ENCODE measurements at places on chromosomes 7 and 10.

DNA sequence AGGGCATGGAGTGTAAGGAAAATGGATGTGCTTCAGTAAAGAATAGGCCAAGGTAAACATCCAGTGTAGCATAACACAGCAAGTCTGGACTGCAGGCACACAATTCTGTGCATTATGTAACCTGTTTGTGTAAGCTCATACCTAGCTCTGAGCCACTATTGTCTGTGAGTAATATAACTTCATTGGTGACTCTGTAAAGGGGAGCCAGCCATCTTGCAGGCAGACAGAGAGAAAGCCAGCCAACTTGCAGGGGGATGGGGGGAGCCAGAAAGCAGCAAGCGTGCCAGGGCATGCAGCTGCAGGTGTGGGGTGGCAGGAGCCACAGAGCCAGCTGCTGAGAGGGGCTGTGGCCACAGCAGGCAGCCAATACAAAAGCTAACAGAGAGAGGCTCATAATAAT lies 449.2 kb downstream of the IPMK start:
- no peak for DNase-seq

GRCh38 chr10:94219829-94220228 lies 142.9 kb downstream of the NOC3L start:
- DNase-seq, result no peak

- no peak for DNase-seq
These were observed 82.2 kb downstream of the MET start for GRCh38 chr7:116754186-116754585.

GRCh38 chr10:21264271-21264670 lies 261.2 kb downstream of the SKIDA1 start:
- no peak for DNase-seq

DNA sequence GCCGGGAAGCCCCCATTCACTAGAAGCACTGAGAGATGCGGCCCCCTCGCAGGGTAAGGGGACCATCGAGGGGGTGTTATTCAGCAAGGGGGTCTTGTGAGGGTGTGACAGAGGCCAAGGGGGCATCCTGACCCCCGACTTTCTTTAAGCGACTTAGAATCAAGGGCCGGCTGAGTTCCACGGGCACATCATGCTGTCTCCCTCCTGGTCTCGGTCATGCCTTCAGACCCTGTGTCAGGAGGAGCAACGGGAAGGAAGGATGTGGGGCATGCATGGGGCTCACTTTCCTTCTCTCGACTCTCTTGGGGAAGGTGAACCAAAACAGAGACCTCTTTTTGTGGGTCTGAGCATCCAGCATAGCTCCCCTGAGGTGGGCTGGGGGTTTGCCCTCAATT lies 2.5 kb downstream of the ACSL5 start:
- DNase-seq, result peak; percentile 17

DNA sequence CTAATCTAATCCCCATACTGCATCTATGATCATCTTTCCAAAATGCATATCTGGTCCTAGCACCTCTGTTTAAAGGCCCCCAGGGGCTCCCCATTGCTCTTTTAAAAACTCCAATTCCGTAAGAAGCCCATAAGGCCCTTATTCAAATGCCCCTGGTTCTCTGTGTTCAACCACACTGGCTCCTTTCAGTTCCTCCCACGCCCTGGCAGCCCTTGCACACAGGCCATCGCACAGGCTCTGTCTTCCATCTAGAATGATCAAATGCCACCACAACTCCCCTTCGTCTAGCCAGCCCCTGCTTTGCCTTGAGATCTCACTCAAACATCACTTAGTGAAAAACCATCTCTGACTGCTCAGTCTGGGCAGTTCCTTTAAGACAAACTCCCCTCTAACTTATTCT lies 112.9 kb upstream of the LYZL2 start:
- no peak for DNase-seq

DNA sequence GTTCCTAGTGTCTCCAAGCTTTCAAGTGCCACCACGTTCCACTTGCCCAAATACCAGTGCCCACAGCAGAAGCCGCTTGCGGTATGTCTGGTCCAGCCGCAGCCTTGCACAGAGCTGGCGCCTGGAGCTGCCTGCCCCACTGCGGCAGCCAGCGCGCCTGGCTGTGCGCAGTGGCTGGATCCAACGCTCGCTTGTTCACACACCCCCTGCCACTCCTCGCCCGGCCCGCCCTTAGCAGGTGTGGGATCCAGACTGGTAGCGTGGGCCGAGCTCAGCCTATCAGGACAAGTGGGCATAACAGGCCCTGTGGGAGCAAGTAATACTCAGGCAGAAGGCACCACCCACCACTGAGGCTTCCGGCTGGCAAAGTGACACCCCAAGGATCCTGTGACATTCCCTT lies 294.4 kb downstream of the GRM8 start:
- DNase-seq, result no peak

- DNase-seq, result no peak
These were observed 50.5 kb downstream of the TMEM209 start for GRCh38 chr7:130154501-130155317.

DNA sequence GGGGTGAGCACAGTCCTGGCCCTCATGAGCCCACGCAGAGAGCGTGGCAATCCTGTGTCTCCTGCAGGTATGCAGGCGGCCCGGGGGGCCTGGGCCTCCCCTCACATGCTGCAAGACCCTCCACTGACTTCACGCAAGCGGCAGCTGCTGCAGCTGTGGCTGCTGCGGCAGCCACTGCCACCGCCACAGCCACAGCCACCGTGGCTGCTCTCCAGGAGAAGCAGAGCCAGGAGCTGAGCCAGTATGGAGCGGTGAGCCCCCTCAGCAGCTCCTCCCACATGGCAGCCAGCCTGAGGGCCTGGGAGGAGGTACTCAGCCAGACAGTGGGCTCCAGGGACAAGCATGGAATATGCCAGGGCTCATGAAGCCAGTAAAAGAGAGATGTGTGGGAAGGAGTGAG lies 8.7 kb downstream of the ZMIZ2 start:
- no peak for DNase-seq

All from activated CD4-positive, alpha-beta T cell treated with anti-CD3 and anti-CD28 coated beads, Interleukin-10, Interleukin-2, amounts not matched to agents 100 ng/mL and 50 ng/mL, durations not matched to agents 16 hours and 8 hours (primary cell).